ENCODE measurements at places on chromosomes 3 and 15.
A peak's percentile ranks its signal among the peaks of the same experiment; 100 is the strongest.

- DNase-seq: no peak
These were observed 440.8 kb downstream of the RAP2B start for GRCh38 chr3:153602801-153603200.

DNA sequence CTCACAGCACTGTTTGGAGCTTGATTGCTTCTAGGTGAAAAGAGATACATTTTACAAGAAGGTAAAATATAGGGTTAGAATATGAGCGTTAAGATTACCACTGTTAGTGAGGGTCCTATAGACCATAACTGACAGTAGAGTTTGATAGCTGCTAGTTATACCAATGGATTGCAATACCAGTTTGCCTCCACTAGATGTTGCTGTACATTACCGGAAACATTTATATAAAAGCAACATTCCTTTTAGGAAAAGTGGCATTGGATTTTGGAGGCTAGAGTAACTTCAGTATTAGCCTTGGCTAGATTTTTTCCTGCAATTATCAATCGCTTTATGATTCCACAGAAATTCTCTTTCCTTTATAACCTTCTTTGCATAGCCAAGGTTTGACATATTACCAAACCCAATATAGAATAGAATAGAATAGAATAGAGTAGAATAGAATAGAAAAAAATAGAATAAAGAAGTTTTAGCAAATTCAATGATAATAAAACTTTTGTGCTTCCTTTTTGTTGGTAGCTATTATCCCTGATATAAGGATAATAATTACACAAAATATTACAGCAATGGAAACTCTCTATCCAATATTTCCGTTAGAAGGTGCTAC lies 1093.6 kb upstream of the ALCAM start:
- DNase-seq: peak; percentile 63

GRCh38 chr3:97680210-97680609 lies 84.3 kb upstream of the ARL6 start:
- DNase-seq: no peak

DNA sequence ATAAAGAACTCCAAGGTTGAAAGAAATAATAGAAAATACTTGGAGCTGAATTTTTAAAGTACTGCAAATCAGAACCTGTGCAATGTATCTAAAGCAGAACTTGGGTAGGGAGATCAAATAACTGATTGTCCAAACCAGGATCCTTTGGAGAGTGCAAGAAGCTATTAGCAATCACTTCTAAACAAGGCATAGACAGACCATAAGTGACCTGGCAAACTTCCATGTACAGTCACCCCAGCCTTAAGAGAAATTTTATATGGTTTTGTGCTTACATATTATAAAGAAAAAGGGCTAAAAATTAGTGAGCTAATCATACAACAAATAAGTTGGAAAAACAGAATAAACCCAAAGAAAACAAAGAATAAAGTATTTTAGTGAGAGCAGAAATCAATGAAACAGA lies 35.2 kb downstream of the ETV5 start:
- DNase-seq: no peak

- DNase-seq: no peak
These were observed 58.7 kb upstream of the MYRIP start for GRCh38 chr3:39750712-39751111.

- no peak for DNase-seq
These were observed 219.3 kb upstream of the KBTBD8 start for GRCh38 chr3:66778777-66779176.

DNA sequence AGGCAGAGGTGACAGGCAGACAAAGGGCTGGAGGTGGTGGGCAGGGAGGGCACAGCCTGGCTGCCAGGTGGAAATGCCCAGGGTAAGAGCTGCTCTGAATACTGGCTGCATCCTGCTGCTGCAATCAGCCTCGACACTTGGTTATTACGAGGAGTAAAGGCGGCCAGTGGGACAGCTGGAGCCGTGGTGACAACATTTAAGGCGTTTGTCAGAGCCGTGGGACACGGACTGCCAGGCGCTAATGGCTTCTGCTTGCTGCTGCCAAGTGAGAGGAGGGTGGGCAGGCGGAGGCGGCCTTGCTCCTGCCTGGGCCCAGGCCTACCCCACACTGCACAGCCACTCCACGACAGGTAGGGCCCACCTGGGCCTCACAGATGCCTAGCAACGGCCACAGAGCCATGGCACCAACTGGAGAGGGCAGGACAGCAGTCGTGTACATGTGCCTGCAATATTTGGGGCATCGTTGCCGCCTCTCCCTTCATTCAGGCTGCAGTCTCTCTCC lies 49.2 kb upstream of the TMEM115 start:
- DNase-seq: no peak

DNA sequence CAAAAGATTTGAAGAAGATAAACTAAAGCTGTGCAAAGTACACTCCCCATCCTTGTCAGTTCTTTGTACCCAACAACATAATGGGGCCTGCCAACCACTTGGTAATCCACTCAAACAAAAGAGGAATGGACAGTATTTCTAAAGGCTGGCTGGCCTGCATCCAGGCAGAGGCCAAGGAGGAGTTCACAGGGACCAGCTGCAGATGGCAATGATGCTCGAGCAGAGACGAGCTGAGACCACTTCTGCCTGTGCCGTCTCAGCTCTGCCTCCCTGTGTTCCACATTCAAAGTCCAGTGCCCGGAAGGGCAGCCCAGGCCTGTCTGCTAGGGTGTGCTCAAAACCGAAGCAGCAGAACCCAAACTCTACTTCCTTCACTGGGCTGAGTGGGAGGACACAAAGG lies 14.3 kb downstream of the CXCR6 start:
- peak; percentile 73 for DNase-seq

DNA sequence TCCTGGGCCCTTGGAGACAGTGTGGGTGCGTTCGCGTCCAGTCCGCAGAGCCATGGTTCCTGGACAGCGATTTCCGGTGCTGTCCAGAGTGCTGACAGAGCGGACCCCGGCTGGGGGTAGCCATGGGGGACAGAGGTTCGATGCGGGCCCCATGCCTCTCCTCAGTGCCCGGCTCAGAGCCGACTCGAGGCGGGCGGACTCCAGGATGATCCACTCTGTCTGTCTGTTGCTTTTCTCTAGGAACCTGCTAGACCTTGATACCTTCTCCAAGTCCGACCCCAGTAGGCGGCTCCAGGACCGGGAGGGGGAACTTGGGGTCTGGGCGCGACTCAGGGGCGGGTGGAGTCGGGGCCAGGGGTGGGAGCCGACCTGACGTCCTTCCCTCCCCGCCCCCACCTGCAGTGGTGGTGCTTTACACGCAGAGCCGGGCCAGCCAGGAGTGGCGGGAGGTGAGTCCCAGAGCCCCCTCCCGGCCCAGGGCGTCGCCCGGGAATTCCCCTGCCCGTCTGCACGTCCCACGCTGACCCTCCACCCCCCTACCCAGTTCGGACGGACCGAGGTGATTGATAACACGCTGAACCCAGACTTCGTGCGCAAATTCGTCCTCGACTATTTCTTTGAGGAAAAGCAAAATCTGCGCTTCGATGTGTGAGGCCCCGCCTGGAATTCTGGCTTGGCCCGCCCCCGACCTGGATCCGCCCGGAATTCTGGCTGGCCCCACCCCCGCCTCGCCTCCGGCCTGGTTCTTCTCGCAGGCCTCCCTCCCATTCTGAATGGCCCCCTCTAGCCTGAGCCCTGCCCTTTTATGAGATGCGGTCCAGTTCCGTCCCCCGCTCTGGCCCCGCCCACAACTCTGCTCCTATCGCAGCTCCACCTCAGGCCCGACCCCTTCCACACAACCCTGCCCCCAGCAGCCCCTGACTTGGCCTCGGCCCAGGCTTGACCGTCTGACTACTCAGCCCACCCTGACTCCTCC lies 1.0 kb downstream of the CPNE9 start:
- no peak for DNase-seq

- DNase-seq: no peak
These were observed 235.1 kb upstream of the CCDC54 start for GRCh38 chr3:107142171-107142570.

GRCh38 chr15:57485869-57486268 lies 105.8 kb upstream of the MYZAP start:
- DNase-seq: no peak

- no peak for DNase-seq
These were observed 25.0 kb upstream of the ACAP2 start for GRCh38 chr3:195467641-195468390.

- DNase-seq: peak; percentile 91
These were observed 224.1 kb upstream of the TPRG1 start for GRCh38 chr3:188947401-188948280.

DNA sequence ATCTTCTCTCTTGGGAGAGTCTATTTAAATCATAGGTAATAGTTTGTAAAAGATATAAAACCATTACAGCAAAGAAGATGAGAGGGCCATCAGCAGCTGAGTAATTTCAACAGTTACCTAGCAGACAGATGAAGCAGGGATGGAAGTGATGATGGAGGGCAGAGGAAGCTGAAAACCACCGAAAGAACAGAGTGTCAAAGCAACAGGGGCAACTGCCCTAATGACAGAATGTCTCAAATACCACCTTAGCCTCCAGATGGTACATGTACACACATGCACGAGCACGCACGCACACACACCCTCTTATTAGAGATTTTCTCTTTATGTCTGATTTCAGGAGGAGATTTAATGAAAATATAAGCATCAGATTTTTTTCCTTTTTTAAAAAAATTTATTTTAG lies 64.5 kb downstream of the NEDD4 start:
- no peak for DNase-seq

DNA sequence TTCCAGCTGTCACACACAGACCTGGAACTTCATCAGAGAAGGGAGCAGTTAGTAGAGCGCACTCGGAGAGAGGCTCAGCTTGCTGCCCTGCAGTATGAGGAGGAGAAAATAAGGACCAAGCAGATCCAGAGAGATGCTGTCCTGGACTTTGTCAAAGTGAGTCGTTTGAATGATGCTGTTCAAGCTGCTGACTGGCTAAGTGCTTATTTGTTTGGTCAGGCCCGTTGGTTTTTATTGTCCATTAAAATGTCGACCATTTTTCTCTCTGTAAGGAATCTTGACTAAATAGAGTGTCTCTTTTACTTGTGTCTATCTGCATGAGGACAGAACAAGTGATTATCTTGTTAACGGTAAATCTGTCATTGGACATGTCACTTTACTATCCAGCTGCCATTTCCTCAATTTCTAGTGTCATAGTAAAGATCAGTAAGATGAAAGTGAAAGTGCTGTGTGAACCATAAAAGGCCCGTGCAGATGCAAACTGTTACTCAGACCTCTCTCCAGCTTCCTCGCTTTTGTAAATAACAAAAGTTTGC lies 56.9 kb downstream of the LRCH3 start:
- peak; percentile 46 for DNase-seq

- DNase-seq: no peak
These were observed 345.0 kb downstream of the GRM7 start for GRCh38 chr3:7205962-7206361.

- no peak for DNase-seq
These were observed 59.9 kb downstream of the OXSM start for GRCh38 chr3:25849641-25850385.

DNA sequence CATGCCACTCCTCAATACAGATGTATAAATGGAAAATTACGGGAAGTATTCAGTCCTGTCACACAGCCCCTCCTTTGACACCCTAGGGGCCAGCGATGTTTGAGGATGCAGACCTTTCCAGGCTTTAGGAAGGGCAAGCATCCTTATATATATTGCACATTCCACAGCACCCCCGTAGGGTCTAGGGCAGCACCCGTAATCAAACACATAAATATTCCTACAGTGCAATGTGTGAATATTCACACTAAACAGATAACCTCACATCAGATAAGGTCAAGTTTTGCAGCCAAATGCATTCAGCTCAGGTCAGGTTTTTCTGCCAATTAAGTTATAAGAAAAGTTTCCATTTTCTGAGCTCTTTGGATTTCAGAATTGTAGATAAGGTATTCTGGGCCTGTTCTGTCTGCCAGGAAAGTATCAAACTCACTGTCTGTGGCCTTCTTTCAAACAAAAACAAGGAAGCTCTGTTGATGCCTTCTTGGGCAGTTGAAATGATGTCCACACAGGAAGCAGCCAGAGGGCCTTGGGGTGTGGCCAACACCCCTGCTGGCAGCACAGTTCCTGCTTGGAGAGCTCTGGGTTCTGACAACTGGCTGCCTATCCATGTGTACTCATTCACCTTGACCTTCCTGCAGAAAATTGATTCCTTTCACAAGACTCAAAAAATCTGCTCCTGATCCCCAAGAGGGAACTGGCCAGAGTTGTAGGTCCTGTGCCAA lies 427.0 kb downstream of the NTRK3 start:
- DNase-seq: peak; percentile 3

DNA sequence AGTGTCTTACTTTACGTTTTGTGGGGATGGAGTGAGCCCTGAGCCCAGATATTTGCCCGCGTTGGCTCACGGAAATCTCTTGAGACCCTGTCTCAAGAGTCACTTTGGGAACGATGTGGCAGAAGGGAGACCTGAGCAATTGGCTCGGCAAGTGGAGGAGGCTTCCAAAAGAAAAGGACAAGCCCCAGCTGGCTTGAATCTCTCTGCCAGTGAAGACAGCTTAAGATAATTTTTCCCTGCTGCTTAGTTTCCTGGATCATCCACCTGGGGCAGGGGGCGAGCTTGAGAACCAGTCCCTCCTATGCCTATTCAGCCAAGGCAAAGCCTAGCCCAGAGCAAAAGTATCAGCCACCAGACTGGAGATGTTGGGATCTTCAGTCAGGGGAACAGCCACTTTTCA lies 708 bp downstream of the SEC22A start:
- DNase-seq: no peak

DNA sequence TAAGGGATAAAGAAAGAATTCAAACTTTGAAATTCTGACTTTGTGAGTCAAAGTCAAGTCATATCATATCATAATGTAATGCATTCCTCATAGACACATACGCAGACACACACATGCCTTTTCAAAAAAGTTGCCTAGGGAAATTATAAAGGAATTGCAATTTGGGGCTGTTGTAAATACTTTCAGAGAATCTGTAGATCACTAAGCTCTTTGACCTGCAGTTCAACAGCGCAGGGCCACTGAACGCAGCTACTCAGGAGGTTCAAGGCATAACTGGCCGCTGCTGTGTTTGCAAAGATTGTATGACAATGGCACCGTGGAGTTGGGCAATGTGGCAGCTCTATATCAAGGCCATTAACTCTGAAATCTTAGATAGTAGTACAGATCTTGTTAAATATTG lies 188.4 kb upstream of the THRB start:
- no peak for DNase-seq

GRCh38 chr15:62719316-62719715 lies 323.2 kb upstream of the TPM1 start:
- DNase-seq: no peak

- DNase-seq: no peak
These were observed 61.7 kb downstream of the B3GALNT1 start for GRCh38 chr3:161043336-161044035.

GRCh38 chr3:192570821-192571791 lies 156.2 kb downstream of the FGF12 start:
- peak; percentile 17 for DNase-seq

All from globus pallidus (tissue), 1 donor.